Adipocyte (in vitro differentiated cells): ENCODE measurements at places on chromosomes 5 and 9.

GRCh38 chr5:157471709-157472108 lies 11.7 kb downstream of the NIPAL4 start:
- peak; percentile 61 for DNase-seq

GRCh38 chr5:92409134-92409533 lies 1026.0 kb upstream of the ARRDC3 start:
- peak; percentile 61 for DNase-seq

DNA sequence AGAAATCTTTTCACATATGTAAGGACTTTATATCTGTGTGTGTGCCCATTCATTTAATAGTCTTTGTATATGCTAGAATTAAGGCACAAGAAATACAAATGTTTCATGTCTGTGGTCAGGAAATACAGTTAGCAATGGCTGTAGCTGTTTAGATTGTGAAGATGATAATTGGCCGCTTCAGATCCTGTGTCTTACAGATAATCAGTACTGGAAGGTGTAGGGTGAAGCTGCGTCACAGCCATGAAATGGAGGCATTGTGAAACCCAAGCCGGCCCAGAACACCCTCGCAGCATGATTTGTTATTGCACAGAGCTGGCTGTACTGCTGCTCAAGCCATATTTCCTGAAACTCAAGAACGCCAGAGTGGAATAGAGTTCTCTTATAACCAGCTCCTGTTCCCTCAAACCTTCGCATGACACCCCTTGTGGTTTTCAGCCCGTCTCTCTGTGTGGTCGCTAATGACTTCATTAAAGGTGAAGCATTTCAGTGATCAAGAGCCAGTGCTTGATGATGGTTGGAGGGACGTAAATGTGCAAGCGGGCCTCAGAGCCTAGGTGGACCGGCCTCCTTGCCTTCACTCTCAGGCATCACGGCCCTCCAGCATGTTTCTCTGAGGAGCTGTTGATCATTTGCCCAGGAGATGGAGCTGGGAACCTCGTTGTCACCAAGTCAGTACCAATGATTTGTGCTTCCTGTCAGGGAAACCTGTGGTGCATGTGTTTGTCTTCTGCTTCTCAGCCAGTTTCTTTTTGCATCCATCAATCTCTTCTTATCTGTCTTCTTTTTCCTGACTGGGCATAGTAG lies 80.1 kb downstream of the F2RL2 start:
- no peak for DNase-seq

GRCh38 chr9:69165581-69165980 lies 8.5 kb upstream of the TJP2 start:
- no peak for DNase-seq

GRCh38 chr5:79330071-79330470 lies 94.1 kb downstream of the JMY start:
- DNase-seq: no peak

GRCh38 chr9:20713172-20713571 lies 29.1 kb downstream of the FOCAD start:
- no peak for DNase-seq

GRCh38 chr9:5438301-5439162 lies 807 bp upstream of the PLGRKT start:
- peak; percentile 59 for DNase-seq
